Activated CD4-positive, alpha-beta T cell treated with anti-CD3 and anti-CD28 coated beads, Interleukin-2, amount 50 U/mL, for 24 hours (primary cell): ENCODE measurements at places on chromosomes 3 and 15.

- DNase-seq: no peak
These were observed 95.9 kb upstream of the KLHL25 start for GRCh38 chr15:85890620-85890980.

GRCh38 chr15:40769274-40770146 lies at the start of gene C15orf62:
Gene C15orf62, plus strand, starts transcription at chr15:40769980. Its CDS starts 516 bp downstream, at chr15:40770496.
- no peak for DNase-seq

DNA sequence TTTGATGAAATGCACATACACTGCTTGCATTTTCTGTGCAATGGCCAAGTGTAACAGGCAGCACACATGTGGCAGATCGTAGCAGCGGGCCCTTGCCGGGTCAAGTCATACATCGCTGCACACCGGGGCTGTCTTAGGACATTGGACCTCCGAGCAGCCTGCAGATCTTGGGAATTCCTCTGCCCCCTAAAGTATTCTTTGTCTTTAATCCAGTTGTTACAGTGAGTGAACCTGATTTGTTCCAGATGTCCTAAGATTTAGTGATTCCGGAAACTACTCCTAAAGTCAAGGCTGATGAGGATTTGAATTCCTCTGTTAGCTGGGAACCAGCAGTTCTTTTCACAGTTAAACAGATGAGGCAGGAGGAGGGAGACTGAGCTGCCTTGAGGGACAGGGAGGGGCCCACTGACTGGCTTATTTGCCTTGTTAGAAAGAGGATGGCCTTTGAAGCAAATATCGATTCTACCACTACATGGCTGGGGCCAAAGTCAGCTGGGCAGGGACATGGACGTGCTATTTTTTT lies 190.7 kb upstream of the CTDSPL start:
- DNase-seq: no peak

DNA sequence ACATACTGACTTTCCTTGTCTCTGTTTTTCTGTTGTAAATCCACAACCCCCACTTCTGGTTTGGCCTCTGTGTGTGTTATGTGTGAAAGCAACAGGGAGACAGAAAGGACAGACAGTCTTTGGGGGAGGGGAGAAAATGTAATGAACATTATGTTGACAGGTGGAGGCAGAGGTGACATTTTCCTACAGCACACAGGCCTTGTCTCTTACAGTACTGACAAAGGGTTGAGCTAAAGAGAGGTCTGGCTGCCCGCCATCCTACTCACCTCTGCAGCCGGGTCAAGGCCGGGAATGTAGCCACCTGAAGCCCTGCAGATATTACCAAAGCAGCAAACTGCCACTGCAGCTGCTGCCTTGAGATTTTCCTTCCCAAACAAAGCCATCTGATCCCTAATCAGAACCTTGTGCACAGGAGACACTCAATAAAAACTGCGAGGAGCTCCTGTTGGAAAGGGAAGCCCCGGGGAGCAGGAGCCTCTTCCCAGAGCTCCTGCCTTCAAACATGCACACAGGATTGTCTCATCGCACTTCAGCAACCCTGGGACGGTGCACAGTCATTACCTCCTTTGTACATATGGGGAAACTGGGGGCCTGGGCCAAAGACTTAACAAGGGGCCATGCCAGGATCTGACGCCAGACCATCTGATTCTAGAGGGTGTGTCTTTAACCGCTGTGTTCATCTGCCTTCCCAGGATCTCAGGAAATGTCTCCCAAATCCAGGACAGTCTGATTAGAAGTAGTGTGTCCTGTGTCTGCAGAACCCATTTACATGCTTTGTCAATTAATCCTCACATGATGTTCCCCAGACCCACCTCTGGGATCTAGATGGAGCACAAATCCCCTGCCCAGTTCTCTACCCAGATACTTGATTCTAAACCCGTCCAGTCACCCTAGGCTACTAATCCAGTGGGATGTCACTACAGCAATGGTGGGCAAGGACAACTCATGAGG lies 14.2 kb downstream of the MYO5C start:
- no peak for DNase-seq

DNA sequence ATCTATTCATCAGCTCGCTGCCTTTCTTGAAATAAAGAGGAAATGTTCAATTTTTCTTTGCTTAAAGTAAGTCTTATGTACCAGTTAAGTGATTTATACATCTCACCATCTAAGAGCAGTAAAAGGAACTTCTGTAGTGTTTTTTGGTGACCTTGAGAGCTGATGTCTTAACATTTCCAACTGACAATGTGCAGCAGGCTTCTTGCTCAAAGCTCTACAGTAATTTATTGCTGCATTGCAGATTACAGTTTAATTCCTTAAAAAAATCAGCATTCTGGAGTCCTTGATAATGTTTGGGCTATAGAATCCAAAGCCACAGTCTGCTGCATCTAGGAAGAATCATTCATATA lies 61.6 kb downstream of the DIPK2A start:
- no peak for DNase-seq

DNA sequence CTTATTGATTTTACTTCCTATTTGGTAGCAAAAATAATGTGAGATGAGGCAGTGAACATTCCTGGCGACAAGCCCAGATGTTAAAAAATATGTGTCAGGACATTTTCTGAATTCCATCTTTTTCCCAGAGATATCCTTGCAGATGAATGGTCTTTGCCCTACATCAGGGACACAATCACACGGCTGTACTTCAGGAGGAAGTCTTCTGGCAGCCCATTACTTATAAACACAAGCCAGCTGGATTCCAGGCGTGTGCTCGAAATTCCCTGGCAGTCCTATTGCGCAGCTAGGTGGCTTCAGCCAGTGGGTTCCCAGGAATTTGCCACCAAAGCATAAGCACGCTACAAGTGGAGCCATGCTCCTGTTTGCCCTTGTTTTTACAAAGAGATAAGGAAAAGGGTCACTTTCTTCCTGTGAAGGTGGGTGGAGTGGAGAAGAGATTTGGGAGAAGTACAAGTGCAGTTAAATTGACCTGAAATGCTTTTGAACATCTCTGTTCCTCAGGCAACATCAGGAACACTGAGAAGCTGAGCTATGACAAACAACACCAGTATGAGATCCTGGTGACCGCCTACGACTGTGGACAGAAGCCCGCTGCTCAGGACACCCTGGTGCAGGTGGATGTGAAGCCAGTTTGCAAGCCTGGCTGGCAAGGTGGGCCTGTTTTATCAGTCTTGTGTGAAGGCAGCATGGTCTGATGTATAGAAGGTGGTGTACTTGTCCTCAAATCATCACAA lies 257.1 kb upstream of the TRIM42 start:
- no peak for DNase-seq

DNA sequence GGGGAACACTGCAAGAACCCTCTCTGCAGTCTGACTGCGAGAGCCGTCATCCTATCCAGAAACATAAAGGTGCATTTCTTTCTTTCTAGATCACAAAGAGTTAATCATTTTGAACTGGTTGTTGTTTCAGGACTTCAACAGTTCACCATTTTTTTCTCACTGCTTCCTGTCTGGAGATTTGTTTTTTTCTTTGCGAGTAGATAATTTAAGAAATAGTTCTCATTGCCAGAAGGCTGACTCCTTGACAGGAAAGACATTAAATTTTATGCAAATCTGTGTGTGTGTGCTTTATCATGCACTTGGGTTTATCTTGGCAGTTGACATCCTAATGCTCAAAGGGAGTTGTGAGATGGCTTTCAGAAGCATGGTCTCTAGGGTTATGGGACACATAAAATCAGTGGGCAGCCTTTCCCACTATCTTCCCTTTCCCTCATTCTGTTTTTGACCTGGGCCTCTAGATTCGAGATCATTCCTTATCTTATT lies 123.5 kb upstream of the TBL1XR1 start:
- DNase-seq: no peak

GRCh38 chr3:117630885-117631284 lies 921.3 kb downstream of the TUSC7 start:
- DNase-seq: no peak

- DNase-seq: no peak
These were observed 64.6 kb downstream of the DHX30 start for GRCh38 chr3:47867451-47868044.

- DNase-seq: no peak
These were observed 32.0 kb upstream of the GBE1 start for GRCh38 chr3:81793410-81793809.

GRCh38 chr3:183281126-183281797 lies 28.2 kb downstream of the B3GNT5 start:
- DNase-seq: no peak

DNA sequence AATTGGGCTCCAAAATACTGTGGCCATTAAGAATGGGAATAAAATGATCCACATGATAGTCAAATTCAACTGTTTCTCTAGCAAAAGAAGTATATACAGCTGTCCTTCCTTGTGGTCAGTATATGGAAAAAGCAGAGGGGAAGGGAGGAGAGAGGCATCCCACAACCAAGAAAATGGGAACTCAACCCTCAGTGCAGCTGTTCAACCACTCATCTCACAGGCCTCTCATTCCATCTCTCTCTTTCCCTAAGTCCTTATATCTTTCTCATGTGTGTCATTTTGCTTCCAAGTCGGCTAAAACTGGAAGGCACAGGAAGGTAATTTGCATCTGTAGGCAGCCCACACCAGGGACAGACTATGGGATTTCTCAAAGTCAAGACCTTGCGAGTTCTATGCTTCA lies 27.5 kb downstream of the AVEN start:
- no peak for DNase-seq

GRCh38 chr15:31349233-31350141 lies 22.9 kb downstream of the KLF13 start:
- DNase-seq: no peak
